ENCODE measurements at places on chromosomes 11 and 22.

- no peak for DNase-seq
Measured at GRCh38 chr11:87358461-87358860, 320.7 kb downstream of the TMEM135 start.

DNA sequence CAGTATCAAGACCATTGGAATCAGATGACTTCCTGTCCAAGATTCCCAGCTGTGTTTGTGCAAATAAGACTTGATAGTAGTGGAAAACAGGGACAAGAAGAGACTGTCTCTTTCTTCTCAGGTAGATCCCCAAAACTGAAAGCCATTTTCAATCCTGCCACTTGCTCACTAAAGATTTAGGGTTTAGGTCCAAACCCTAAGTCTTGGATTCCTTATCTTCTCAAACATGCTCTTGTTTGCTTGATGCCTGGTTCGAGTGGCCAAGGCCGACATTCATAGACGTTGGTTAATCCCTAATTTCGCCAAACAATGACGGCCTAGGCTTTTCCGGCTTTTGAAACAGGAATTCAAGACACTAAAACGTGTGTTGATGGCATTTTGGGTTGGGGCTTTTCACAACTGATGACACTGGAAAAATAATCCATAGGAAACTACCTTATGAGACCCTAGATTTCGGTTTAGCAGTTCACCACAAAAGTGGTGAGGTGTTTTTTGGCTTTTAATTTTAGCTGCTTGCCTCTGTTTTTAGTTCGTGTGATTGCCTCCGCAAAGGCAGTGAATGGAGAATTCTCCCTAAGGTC, 1.0 kb upstream of the GTPBP1 start:
- no peak for DNase-seq

DNA sequence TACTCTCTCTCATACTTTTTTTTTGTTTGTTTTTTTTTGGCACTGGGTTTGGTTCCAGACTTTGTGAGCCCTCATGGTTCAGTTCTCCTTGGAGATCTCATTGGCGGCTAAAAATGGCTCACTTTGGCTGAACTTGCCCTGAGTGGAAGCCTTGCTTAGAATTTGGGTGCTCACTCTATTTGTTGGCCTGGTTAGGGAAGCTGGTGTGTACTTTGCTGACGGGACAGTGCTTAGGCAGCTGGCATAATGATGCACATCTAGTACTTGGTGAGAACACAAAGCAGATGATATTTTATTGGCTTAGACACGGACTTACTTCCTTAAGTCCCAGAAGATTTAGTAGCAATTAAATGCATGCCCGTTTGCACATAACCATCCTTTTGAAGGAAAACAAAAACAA, 66.5 kb upstream of the GRAMD1B start:
- no peak for DNase-seq

DNA sequence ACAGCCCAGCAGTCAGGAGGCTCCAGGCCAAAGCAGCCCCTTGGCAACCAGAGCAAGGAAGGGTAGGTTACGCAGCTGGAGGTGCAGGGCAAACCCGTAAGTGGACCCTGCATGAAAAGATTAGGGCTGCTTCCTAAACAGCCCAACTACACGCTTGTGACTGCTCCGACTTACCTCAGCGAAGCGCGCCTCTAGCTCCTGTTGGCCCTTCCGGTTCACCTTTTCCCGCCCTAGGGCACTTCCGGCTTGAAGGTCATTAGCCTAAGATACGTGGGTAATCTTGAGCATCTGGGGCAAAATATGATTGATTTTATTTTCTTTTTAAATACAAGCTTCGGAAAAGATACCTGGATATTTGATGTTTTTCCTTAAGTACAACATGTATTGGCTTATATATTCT, at the start of gene CCDC73:
Gene CCDC73, minus strand, starts transcription at position 224 of the 400 bp plus-strand sequence. CDS start 34,419 bp downstream, outside the sequence.
- DNase-seq = no peak

GRCh38 chr11:8773916-8774539, 91.4 kb downstream of the RPL27A start:
- no peak for DNase-seq

DNA sequence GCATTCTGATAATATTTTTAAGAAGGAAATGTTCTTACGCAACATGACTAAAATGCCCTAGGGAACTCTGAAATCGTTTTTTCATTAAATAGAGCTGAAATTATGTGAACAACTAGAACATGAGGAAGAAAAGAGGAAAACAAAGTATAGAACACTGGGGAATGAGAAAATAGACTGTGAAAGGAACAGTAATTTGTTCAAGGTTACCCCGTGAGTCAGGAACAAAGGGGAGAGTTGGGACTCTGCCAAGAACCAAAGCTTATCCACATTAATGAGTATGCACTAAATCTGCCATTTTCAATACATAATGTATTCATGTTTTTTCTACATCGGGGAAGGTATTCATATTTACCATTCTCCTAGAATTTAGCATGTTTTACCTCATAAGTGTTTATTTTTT, 961.8 kb upstream of the CCDC90B start:
- no peak for DNase-seq

GRCh38 chr11:122780296-122780949, 57.9 kb upstream of the CRTAM start:
- DNase-seq = no peak

Data from stimulated activated CD4-positive, alpha-beta T cell treated with anti-CD3 and anti-CD28 coated beads, Interleukin-15, amount 100 ng/mL, for 1 hour (primary cell).